ENCODE measurements at places on chromosomes 4 and X.

- no peak for DNase-seq
These were observed 145.5 kb upstream of the DUSP21 start for GRCh38 chrX:44698357-44698756.

DNA sequence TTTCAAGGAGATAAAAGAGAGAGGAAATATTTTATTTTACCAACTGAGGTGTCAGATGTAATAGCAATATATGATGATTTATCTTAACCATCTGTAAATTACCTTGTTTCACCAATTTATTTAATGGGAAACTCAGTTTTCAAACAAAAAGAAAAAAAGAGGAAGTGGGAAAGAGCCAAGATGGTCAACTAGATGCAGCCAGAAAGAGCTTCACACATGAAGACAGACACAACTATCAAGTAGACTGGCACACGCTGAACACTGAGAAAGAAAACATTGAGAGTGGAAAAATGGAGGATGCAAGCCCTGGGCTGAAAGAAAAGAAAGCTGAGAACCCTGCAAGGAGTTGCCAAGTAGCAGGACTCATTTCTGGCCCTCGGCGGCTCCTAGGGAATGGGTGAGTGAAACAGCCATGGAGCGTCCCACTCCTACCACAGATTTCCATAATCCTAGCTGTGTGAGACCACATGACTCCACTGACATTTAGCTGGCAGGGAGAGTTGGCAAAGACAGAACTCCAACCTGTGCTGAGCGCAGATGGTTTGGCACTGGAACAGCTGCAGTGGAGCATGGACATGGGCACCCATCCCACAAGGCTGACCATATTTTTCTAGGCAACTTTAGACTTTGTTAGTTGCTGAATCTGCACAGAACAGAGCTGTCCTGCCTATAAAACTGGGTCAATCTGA, 409.3 kb downstream of the FAM47B start:
- DNase-seq: no peak

- DNase-seq: no peak
These were observed 761 bp upstream of the FRYL start for GRCh38 chr4:48780865-48781214.

DNA sequence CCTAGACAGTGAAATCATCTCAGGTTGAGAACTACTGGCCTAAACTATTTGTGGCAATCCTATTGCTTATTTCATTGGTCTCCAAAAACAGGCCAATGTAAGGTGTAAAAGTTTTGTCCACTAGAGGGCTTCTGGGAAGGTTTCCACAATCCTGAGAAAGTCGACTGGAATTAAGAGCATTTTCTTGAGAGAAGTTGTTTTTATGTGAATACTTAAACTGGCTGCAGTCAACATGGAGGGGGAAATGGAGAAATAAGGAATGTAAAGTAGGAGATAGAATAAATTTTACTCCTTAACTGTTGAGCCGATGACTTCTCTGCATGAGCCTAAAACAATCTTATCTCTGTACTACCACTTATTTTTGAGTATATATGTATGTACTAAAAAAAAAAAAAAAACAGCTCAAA, 11.0 kb upstream of the EIF4E start:
- no peak for DNase-seq

- no peak for DNase-seq
These were observed 404.6 kb upstream of the PITX2 start for GRCh38 chr4:111027526-111027925.

DNA sequence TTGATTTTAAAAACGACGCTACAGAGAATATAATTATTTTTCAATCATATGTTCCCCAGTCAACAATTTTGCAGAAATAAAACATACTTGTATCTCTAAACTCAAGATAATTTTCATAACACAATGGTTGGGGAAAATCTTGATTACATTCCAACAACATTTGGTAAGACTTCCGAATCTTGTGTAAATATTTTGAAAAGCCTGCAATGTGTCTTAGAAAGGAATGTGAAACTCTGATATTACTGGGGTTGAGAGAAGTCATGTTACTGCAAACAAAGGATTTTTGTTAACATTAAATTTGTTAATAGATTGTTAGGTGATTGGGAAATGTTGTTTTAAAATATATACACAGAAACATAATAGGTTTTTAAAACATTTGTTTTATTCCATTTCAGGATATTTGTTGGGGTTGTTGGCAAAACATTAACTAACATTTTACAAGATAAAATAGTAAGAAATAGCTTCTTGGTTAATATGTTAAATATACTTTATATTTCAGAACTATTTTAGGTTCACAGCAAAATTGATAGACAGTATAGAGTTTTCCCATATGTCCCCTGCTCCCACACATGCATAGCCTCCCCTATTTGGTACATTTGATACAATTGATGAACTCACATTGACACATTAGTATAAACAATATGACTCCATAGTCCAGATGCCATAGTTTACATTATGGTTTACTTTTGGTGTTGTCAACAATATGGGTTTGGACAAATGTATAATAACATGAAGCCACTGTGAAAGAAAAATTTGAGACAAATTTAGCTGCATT, 218.6 kb upstream of the FAM47A start:
- DNase-seq: no peak

DNA sequence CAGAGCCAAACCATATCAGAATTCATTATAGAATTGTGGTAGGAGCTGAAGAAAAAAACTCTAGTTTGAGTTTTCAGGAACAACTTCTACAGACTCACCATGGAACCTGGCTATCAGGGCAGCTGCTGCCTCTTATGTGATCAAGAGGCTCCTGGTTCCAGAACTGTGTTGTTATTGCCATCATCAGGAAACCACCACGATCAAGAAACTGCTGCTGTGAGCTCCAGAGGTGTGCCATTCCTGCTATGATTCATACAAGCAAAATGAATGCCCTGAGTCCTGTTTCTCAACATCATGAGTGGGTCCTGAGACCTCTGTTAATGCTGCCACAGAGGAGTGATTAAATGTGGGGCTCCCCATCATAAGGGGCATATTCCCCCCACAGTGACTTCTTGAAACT, 43.7 kb downstream of the TASL start:
- DNase-seq: no peak

GRCh38 chr4:175656649-175657048, 155.4 kb downstream of the GPM6A start:
- no peak for DNase-seq

DNA sequence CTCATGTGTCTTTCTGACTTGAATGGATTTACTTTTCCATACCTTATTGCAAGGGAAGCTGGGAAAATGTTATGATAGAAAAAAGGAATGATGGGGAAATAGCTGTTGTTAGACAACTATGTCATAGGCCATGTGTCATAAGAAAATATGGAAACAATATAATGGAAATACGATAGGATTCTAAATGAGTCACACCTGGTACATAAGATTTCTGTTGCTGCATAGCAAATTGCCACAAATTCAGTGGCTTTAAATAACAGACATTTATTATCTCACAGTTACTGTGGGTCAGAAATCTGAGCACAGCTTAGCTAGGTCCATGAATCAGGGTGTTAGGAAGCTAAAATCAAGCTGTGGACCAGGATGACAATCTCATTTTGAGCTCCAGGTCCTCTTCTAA, 44.6 kb upstream of the ANKRD50 start:
- no peak for DNase-seq

DNA sequence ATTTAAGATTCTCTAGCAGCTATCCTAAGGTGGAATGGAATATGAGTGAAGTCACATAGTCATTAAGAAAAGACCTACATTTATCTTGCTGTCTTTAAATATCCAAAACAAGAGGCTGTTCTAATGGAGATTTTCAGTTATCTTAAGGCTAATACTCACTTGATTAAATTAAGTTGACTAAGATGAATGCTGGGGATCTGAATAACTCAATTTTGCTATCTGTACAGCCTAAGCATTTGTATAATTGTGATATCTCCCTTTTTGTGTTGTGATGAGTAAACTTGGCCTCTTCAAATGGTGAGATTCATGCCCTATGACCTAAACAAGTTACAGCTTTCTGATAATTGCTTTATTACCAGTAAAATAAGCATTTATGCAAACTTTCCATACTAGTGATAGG, 13.6 kb upstream of the GUCY1A1 start:
- no peak for DNase-seq

DNA sequence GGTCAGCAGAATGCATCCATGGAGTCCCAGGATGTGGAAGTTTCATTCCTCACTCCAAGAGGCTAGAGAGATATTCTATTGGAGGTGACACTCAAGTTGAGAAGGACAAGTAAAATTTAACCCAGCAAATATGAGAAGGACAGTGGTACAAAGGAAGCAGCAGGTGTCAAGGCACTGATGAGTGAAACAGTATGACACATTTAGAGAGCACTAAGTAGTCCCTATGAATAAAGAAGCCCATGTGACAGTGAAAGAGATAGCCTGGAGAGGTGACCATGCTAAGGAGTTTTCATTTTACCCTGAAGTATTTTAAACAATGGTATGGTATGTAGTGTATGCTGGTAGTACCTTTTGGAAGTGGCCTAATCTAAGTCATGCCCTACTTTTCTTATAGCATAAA, 9.2 kb downstream of the BMX start:
- DNase-seq: no peak

DNA sequence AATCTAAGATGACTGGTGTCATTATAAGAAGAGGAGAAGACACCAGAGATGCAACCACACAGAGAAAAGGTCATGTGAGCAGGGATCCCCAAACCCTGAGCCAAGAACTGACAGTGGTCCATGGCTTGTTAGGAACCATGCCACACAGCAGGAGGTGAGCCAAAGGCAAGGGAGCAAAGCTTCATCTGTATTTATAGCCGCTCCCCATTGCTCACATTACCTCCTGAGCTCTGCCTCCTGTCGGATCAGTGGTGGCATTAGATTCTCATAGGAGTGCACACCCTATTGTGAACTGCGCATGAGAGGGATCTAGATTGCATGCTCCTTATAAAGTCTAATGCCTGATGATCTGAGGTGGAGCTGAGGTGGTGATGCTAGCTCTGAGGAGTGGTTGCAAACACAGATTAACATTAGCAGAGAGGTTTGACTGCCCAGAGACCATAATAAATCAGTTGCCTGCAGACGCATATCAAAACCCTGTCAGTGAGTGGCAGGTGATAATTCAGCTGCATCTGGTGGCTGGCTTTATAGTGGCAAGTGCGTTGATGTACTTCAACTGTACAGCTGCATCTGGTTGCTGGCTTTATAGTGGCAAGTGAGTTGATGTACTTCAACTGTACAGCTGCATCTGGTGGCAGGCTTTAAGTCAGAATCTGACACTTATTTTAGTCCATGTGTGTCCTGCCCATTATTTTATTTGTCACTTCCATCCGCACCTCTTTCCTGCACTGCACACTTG, 19.8 kb upstream of the CXCL2 start:
- no peak for DNase-seq

GRCh38 chr4:46674326-46674725, 234.7 kb downstream of the COX7B2 start:
- DNase-seq: no peak

GRCh38 chr4:21454201-21454600, 494.4 kb downstream of the KCNIP4 start:
- DNase-seq: no peak

All from lower lobe of right lung (tissue), 2 donors.